ENCODE measurements at places on chromosomes 6 and 20.
A peak's percentile ranks its signal among the peaks of the same experiment; 100 is the strongest.

DNA sequence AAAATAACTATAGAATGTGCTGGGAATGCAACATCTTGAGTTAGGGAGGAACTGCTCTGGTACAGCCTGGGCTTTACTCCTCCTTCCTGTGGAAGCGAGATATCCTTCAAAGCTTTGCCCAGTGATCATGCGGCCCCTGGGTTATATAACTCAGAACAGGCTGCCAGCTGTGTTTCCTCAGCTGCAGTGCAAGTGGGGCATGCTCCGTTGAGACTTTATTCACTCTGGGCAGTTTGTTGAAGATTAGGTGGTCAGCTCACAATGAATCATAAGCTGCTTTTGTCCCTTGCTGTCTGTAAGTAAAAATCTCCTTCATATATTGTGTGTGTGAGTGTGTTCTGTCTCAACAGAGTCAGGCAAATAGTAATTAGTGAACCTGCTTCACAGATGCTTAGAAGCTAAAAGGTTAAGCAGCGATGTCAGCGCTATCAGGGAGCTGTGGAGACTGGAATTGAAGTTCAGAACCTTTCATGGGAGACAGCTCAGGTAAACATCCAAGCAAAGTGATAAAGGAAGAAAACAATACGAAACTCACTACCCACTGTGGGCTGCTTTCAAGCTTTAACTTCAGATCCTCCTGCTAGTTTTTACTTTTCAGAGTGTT is 688.4 kb downstream of the HTR1B start:
- DNase-seq = no peak

- DNase-seq = no peak
Observed at GRCh38 chr20:47956268-47956995, 171.2 kb upstream of the SULF2 start.

DNA sequence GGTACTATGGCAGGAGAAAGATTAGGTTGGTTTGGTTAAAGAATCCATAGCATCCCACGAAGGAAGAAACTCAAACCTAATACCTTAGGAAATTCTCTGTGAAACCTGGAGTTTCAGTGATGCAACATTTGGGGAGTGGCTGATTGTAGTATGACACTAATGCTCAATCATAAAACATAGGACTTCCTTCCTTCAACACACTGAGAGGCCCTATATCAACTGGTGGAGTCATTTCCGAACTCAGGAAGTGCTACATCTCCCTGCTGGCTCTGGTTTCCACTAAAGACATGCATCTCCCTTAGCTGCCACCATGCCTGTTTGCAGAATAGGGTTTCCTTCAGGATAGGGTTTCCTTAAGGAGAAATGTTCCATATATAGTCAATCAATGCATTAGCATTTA is 5.2 kb upstream of the MANEA start:
- DNase-seq = peak; percentile 40

- peak; percentile 26 for DNase-seq
Observed at GRCh38 chr6:75386050-75386770, 101.6 kb upstream of the TMEM30A start.

DNA sequence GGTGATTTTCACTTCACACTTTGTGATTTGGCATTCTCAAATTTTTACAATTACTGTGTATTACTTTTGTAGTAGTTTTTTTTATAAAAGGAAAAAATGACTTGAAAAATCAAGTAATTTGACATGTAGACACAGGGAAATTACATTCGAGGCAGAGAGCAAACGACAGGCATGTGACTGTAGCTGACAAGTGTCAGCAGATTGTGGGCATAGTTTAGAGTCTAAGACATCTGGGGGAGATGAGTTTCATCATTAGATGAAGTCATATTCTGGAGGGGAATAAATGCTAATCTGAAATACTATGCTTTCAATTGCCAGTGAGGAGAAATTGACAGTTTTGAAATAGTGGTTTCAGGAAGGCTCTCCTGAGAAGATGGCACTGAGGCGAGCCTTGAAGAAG is 126.0 kb downstream of the MTHFD1L start:
- no peak for DNase-seq

Data from foreskin keratinocyte (primary cell).